Right lobe of liver (tissue), 6 donors: ENCODE measurements at places on chromosomes 5 and 9. TPM values are rescaled to one million over a fixed set of nuclear protein-coding genes. Genes with fewer than 3 reads are reported as not detected.

DNA sequence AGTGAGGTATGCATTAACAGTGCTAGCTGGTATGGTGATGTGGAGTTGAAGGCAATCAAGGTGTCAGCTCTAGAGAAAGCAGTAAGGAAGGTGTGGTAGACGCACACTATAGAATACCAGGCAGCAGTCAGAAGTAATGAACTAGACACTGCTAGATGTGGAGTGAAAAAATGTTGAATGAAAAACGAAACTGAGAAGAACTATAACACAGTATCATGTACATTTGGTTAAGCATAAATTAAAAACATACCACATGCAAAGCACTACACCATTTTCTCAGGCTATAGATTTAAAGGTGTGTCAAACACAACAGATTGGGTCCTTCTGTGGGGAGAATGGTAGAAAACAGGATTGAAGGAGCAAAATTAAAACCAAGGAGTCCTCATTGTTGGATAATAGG is 15.4 kb downstream of the ZNF622 start:
- no peaks in the 10 kb centered on the region for H3K27me3 ChIP-seq
- H3K27ac ChIP-seq: no peak overlapping the region
- H3K36me3 ChIP-seq: peaks cover 41% of the 10 kb centered on the region
- H3K4me1 ChIP-seq: no peaks in the 10 kb centered on the region
- no peak for DNase-seq
- no peak overlapping the region for H3K4me3 ChIP-seq

The OBP2B gene
- not detected for total RNA-seq

GRCh38 chr9:134768709-134769351 is 111.8 kb upstream of the FCN2 start:
- H3K4me1 ChIP-seq: no peaks in the 10 kb centered on the region
- no peaks in the 10 kb centered on the region for H3K27me3 ChIP-seq
- DNase-seq: no peak
- H3K27ac ChIP-seq: no peak overlapping the region
- H3K4me3 ChIP-seq: no peak overlapping the region
- no peaks in the 10 kb centered on the region for H3K36me3 ChIP-seq

- H3K4me1 ChIP-seq: peaks cover 4% of the 10 kb centered on the region
- H3K27me3 ChIP-seq: no peaks in the 10 kb centered on the region
- DNase-seq: no peak
Observed at GRCh38 chr5:111820072-111820471, 63.1 kb upstream of the NREP start.

The F2RL1 gene
- total RNA-seq: 12.5 TPM
